Activated naive CD4-positive, alpha-beta T cell treated with anti-CD3 and anti-CD28 coated beads for 36 hours (primary cell): ENCODE measurements at places on chromosomes 1 and 21.
A peak's percentile ranks its signal among the peaks of the same experiment; 100 is the strongest.

DNA sequence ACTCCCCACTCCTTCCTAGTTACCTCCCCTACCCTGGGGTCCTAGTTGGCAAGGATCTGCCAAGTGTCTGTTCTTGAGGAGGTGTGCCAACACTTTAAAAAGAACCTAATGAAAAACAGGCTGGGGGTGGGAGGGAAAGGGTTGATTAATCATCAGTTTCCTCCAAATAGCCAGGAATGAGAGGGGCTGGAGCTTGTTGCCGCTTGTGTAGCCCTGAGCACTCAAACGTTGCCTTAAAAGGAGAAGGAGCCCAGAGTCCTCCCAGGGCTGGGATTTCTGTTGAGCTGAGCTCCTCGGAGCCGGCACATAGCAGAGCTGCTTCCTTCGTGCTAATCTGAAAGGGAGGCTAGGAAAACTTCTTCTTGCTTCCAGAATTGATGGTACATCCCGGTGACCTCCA, 15.9 kb downstream of the SHISA4 start:
- no peak overlapping the region for H3K4me3 ChIP-seq
- no peak for DNase-seq
- H3K27ac ChIP-seq, result no peak overlapping the region
- H3K27me3 ChIP-seq, result no peaks in the 10 kb centered on the region
- no peaks in the 10 kb centered on the region for H3K4me1 ChIP-seq

DNA sequence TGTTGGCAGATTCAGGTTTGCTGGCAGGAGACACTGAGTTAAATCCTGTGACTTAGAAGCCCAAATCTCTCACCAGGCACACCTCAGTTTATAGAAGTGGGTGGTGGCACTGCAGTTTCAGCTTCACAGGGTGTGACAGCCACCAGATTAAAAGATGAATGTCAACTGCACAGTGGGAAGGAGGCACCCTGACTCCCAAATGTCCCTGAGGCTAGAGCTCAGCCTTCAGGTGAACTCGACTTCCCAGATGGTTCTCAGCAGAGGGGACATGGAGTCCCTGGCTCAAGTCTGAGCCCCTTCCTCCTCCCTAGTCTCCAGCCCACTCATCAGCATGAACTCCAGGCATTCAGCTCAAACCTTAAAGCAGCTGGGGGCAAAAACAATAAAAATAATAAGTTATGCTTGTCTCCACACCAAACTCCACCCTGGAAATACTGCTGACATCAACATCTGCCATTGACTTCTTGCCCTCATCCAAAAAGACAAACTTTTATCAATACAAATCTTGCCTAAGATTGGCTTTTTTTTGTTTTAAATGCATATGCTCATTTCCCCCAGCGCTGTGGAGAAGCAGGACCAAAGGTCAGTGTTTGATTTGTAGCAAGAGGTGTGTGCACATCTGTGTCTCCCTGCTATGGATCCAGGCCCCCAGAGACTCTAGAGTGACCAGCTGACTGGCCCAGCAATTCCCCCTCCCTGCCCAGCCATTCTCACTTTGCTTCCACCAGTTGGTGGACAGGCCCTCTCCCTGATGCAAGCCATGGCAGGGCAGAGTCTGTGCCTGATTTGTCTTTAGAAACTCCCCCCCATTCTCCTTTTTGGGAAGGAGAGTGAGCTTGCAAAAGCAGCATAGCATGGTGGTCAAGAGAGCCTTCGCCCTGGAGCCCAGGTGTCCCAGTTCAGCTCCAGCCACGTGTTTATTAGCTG, 18.5 kb upstream of the S100A7 start:
- no peak overlapping the region for H3K27ac ChIP-seq
- no peaks in the 10 kb centered on the region for H3K36me3 ChIP-seq
- H3K27me3 ChIP-seq, result peaks cover 19% of the 10 kb centered on the region
- H3K4me1 ChIP-seq, result no peaks in the 10 kb centered on the region

DNA sequence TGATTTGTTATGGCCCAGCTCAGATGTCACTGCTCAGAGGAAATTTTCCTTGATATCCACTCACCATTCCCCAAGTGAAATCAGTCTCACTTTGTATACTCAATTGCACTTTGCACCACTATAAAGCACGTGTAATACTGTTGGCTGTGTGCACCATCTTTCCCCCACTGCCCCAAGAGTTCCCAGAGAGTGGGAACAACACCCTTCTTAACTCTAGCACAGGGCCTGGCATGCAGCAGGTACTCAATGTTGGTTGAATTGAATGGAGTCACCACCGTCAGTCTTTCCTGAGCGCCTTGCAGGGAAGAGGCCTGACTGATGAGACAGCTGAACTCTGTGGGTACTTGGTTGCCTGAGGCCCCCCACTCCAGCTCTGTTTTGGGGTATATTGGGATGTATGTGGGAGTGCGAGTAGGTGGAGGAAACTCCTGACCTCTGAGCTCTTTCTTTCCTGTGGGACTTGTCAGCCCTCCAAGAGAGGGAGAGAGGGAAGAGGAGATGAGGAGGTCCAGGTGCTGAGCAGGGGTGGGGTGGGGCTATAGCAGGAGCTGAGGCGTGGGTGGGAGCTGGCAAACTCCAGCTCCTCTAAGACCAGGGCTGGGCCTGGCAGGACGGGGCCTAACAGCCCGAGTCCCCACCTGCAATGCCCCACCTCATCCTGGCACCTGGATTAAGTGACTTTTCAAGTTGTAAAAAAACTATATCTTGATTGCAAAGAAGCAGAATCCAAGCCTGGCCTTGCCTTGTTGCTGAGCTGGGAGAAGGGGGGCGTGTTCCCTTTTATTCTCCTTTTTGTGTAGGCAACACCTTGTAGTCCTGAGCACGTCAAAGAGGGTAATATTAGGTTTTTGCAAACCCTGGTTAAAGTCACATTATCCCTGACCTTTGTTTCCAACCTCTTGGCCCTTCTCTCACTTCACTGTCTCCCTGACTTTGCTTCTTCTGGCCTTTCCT, 19.4 kb upstream of the WASF2 start:
- H3K4me3 ChIP-seq, result no peak overlapping the region
- H3K4me1 ChIP-seq, result peaks cover 5% of the 10 kb centered on the region
- no peaks in the 10 kb centered on the region for H3K36me3 ChIP-seq
- DNase-seq, result no peak
- H3K27me3 ChIP-seq, result no peaks in the 10 kb centered on the region
- no peak overlapping the region for H3K27ac ChIP-seq

- H3K4me1 ChIP-seq, result no peaks in the 10 kb centered on the region
- DNase-seq, result no peak
- no peaks in the 10 kb centered on the region for H3K27me3 ChIP-seq
- no peak overlapping the region for H3K27ac ChIP-seq
- no peak overlapping the region for H3K4me3 ChIP-seq
Observed at GRCh38 chr1:5927506-5928370, 64.5 kb downstream of the NPHP4 start.

DNA sequence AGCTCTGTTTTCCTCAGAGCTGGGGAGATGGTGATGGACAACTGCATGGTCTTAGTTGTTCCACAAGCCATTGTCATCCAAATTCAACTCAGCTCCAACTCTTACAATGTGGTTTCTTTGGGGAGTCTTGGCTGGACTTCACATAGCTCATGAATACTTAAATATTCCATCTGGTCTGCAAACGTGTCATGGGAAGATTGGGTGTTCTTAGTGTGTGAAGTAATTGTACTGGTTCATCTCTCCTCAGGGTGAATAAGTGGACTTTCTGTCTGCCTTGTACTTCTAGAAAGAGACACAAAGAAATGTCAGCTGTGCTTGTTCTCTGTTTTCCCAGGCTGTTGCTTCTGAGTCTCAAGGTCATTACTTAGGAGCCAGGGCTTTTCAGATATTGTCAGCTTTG, 106.6 kb downstream of the VPS13D start:
- H3K27ac ChIP-seq, result no peak overlapping the region
- H3K4me1 ChIP-seq, result peaks cover 19% of the 10 kb centered on the region
- no peaks in the 10 kb centered on the region for H3K27me3 ChIP-seq
- no peak overlapping the region for H3K4me3 ChIP-seq

GRCh38 chr1:154589780-154590179, 18.2 kb downstream of the ADAR start:
- H3K27me3 ChIP-seq, result no peaks in the 10 kb centered on the region
- peaks cover 65% of the 10 kb centered on the region for H3K36me3 ChIP-seq
- DNase-seq, result no peak
- no peak overlapping the region for H3K27ac ChIP-seq
- no peaks in the 10 kb centered on the region for H3K4me1 ChIP-seq

DNA sequence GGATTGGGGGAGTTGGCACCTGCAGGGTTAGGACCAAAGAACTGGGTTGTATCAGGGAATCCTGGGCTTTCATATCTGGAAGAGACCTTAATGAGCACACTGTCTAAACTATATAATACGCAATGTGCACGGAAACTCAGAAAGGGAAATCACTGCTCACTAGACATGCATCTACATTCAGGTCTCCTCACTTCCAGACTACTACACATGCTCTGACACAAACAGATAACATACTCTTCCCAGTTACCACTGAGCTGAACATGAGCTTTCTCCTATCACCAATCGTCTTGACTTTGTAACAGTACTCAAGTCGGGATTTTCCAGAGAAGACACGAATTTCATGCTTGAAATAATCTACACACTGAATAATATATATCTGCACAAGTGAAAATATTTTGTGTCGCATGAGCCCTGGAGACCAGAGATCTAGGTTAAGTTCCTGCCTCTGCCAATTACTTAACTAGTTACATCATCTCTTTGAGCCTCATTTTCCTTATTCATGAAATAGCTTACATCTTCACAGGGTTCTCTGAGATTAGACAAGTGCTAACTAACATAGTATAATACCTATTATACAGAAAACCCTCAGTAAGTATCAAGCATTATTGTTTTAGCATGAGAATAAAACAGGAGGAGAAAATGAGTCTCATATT, 101.1 kb downstream of the JAK1 start:
- no peak overlapping the region for H3K4me3 ChIP-seq
- no peak for DNase-seq
- H3K4me1 ChIP-seq, result peaks cover 19% of the 10 kb centered on the region
- H3K27ac ChIP-seq, result peak overlapping the region; percentile 63

- H3K27ac ChIP-seq, result no peak overlapping the region
- H3K4me1 ChIP-seq, result no peaks in the 10 kb centered on the region
- DNase-seq, result no peak
- no peak overlapping the region for H3K4me3 ChIP-seq
- peaks cover 11% of the 10 kb centered on the region for H3K36me3 ChIP-seq
- H3K27me3 ChIP-seq, result no peaks in the 10 kb centered on the region
Observed at GRCh38 chr1:170555370-170555769, 23.4 kb downstream of the GORAB start.
